Mucosa of descending colon (tissue), 3 donors: ENCODE measurements at places on chromosomes 7 and 10. TPM values are rescaled to one million over a fixed set of nuclear protein-coding genes. Genes with fewer than 3 reads are reported as not detected.
A peak's percentile ranks its signal among the peaks of the same experiment; 100 is the strongest.

- DNase-seq: no peak
Observed at GRCh38 chr10:32988604-32989003, 30.6 kb upstream of the ITGB1 start.

DNA sequence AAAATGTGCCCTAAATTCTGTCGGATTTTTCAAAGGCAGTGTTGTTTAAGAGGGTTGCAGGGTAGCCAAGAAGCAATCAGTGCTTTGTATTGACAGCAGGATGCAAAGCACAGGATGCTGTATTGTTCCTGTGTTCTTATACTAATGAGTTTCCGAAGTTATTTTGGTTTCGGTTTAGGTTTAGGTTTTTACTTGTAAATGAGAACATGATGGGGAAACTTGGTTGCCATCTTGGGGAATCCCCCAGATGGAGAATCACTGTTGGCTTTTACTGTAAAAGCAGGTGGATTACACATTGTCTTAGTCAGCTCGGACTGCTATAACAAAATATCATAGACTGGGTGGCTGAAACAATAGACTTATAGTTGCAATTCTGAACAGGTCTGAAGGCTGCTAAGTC, 72.1 kb downstream of the INHBA start:
- no peak for DNase-seq

DNA sequence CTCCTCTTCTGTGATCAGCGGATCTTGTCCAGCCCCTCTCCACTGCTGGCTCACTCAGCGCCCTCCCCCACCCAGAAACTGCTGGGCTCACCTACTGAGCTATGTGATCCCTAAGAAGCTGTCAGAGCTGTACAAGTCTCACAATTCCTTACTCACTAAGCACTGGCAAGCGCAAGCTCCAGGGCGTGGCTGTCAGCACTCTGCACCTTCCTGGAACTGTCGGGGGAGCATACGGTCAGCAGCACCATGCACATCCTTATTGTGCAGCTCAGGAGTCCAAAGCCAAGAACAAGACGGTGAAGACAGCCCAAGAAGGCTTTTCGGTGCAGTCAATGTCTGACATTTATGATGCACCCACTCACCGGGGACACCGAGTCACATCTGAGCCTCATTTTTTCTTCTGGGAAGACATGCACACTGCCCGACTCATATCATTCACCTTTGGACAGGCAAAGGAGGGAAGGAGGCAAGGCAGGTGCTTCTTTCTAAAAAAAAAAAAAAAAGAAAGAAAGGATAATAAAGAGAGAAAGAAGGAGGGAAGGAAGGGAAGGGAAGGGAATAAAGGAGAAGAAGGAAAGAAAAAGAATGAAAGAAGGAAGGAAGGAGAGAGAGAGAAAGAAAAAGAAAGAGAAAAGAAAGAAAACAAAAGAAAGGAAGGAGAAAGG, 56.3 kb downstream of the ASB13 start:
- DNase-seq: peak; percentile 91

- no peak for DNase-seq
Observed at GRCh38 chr7:522071-522950, 2.7 kb upstream of the PDGFA start.

The ANKRD30A gene
- not detected for total RNA-seq

The GNGT1 gene
- total RNA-seq: not detected

The DUS4L gene
- total RNA-seq: 7.0 TPM

The ANKRD2 gene
- 0.75 TPM for total RNA-seq

The CSGALNACT2 gene
- 7.4 TPM for total RNA-seq
